ENCODE measurements at places on chromosomes 5 and 9.
A peak's percentile ranks its signal among the peaks of the same experiment; 100 is the strongest.

- no peak for DNase-seq
Measured at GRCh38 chr9:125536776-125537175, 170.2 kb downstream of the MAPKAP1 start.

- DNase-seq = no peak
Measured at GRCh38 chr9:109449036-109449798, 48.9 kb downstream of the PTPN3 start.

DNA sequence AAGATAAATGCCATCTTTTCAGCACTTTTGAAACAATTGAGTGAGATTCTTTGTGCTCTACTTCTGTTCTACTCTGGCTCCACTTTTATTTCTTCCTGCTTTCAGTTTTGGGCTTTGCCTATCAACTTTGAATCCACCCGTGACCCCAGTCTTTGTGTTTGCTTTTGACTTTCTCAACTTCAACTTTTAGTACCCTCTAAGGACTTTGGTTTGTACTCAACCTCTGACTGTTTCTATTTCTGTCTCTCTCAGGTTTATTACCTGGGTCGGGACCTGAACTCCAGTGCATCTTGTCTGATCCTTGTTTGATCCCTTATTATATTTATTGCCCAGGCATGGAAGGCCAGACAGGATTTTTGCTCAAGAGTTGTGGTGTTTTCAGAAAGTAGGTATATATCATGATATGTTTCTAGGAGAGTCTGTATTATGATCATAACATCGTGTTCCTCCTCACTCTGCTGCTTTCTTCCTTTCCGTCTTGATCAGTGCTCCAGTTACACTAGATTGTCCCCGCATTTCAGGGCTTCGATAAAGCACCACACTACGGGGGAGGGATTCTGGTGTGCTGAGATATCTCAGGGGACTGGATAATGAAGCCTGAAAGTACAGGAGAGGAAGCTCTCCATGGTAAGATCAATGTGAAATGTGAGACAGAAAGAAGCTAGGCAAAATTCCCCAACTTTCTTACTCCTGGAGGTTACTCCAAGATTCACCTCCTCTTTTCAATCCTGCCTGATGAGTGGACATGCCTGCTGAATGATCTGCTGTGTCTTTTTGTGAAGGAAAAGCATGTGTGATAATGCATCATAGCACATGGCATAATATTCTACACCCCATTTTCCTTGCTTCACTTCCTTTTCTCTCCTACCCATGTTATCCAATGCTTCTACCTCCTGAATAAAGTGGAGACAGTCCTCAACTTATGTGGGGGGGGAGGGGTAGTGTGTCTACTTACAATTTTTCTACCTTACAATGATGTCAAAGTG lies 155.5 kb upstream of the GRIN3A start:
- DNase-seq = no peak

DNA sequence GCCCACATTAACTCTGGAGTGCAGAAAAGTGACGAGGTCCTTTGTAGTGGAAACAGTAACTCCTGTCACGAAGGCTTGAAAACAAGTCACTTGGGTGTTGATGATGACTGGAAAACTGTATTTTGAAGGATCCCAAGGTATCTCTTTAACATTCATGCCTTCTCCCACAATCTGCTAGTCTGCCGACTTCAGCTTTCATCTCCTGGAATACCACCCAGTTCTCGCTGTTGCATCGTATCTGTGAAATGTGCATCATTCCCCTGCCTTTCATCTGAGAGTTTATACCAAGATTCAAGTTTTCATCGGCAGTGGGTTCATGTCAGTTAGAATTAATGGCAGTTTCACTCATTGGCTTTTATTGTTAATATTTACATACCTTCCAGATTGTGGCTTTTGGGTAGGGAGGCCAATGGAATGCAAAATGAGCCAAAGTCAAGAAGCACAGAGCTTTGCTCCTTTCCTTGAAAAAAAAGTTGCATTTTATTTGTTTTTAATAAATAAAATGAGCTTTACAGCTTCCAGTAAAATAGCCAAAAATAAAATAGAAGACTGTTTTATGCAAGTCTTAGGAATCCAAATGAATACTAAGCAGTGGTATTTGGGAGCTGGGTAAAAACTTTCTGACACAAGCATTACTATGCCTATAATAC lies 575.2 kb upstream of the WWC1 start:
- no peak for DNase-seq

DNA sequence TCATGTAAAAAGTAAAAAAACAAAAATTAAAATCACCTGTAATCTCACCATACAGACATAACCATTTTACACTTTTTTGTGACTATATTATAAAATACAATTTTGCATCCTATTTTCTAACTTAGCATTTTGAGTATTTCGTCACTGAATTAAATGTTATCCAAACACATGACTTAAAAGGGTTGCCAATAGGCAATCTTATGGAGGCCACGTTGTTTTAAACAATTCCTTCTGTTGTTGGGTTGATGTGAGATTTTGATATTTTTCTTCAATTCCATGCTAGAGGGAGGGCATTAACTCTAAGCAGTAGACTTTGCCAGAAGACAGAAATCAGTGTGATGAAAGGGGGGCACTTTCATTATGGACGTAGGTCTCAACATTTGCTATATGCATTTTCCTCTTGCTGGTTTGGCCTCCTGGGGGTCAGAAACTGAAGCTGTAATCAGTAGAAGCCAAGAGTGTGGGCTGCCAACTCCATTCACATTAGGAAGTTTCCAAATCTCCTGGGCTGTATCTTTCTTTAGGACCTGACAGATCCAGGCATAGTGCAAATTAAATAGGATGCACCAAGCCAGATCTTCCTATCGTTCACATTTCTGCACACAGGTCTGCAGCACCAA lies 614.2 kb upstream of the CLINT1 start:
- DNase-seq = no peak

DNA sequence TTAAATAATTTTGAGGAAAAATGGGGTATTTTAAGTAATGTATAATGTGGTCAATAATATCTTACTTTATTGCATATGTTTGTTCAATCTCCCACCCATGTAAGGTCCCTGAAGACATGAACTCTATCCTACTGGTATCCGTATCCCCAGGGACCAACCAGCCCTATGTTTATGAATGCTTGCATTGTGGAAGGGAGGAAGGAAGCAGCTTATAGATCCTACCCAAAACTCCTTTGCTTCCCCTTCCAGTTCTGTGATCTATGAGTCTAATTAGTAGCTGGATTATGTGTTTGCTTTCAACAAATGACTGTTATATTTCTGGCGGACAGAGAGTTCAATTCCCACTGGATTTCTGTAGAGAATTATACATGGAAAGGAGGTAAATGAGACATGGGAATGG lies 45.6 kb downstream of the CNTRL start:
- no peak for DNase-seq

GRCh38 chr9:135067096-135067710 lies 20.3 kb upstream of the OLFM1 start:
- no peak for DNase-seq

GRCh38 chr5:168995024-168995423 lies 305.9 kb downstream of the SLIT3 start:
- no peak for DNase-seq

DNA sequence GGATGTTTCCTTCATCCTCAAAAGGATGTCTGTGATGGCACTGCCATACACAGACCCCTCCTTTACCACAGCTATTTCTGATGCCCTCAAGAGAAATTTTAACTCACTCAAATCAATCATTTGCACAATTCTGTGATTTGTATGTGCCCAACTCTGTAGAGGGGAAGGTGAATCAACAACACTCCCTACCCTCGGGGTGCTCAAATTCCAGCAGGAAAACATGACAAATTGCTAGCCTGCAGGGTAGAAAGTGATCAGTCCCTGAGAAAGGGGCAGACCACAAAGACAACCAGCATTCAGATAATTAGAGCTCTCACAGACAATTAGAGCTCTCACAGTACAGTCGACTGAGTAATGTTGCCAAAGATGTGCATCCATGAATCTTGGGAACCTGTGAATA lies 45.3 kb upstream of the FOXE1 start:
- no peak for DNase-seq

GRCh38 chr5:52909192-52909591 lies 80.0 kb upstream of the ITGA2 start:
- no peak for DNase-seq

DNA sequence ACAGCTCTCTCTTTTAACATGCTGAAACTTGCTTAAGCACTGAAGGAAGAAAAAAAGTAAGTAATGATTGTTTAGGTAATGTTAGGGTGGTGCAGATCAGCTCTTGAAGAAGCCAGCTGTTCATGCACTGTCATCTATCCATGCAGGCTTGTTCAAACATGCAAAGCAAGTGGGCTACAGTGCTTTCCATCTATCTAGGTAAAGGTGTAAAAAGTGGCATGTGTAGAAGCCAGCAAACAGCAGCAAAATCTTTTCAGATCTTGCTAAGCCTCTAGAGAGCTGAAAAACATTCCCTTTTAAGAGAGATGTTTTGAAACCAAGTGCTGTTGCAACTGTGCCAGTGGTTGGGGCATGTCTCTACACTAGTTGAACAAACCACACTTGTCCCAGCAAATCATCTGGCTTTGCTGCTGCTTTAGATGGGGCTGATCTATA lies 214.4 kb downstream of the EFNA5 start:
- no peak for DNase-seq

DNA sequence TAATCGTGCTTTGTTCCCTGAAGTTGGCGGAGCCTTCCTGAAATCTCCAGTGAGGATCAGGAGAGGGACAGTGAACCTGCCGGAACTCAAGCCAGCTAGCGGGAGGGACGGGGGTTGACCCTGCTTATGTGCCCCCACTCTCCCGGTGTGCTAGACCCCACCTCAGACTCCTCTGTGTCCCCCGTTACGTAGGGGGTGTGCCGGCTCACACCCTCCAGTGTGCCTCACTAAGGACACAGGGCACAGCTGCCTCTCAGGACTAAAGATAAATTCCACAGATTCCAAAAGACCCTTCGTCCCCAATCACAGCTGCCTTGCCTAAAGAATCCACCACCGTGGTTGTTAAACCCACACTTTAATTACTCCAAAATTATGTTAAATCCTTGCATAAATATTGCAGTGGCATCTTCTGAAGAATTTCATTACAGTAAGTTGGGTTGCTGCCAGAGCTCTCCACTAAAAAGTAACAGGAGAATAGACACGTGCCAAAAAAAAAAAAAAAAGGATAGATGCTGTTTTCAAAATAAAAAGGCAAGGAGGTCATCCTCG lies 73.7 kb downstream of the GTF3C4 start:
- no peak for DNase-seq

GRCh38 chr5:142132916-142133315 lies 24.3 kb downstream of the NDFIP1 start:
- no peak for DNase-seq

GRCh38 chr9:110672873-110673510 lies 4.4 kb downstream of the MUSK start:
- no peak for DNase-seq

GRCh38 chr9:127635201-127635735 lies 23.2 kb downstream of the STXBP1 start:
- no peak for DNase-seq

GRCh38 chr5:21049901-21050300 lies 1061.9 kb upstream of the CDH18 start:
- no peak for DNase-seq

GRCh38 chr5:167592114-167592513 lies 699.3 kb upstream of the WWC1 start:
- no peak for DNase-seq

DNA sequence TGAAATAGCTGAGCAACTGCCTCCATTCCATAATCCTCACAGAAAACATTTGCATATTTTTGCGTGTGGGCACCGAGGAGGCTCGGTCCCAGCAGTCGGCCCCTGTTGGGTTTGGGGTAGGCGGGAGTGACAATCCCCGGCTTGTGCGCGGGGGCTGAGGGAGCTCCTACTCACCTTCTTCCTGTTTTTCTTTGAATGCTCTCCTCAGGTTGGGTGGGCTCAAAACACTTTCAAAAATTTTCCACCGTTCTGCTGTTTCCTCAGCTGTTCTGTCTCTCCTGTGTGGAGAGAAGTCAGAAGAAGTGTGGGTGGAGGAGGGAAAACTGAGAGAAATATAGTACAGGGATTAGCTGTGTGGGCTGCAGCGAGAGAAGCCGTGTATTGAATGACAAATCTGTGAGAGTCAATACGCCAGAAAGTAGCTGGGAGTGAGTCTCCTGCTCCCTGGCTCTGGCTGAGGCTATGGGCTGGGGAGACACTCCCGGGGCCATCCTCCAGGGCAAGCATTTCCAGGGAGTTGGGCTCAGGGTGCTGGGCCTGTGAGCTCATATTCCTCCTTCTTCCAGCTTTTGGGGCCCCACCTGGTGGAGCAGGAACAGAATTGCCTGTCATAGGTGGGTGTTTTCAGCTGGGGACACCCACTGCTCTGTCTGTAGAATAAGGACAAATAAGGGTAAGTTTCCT lies 84.7 kb downstream of the CMYA5 start:
- no peak for DNase-seq

GRCh38 chr9:98805506-98806272 lies 1.8 kb upstream of the GALNT12 start:
- DNase-seq = no peak

DNA sequence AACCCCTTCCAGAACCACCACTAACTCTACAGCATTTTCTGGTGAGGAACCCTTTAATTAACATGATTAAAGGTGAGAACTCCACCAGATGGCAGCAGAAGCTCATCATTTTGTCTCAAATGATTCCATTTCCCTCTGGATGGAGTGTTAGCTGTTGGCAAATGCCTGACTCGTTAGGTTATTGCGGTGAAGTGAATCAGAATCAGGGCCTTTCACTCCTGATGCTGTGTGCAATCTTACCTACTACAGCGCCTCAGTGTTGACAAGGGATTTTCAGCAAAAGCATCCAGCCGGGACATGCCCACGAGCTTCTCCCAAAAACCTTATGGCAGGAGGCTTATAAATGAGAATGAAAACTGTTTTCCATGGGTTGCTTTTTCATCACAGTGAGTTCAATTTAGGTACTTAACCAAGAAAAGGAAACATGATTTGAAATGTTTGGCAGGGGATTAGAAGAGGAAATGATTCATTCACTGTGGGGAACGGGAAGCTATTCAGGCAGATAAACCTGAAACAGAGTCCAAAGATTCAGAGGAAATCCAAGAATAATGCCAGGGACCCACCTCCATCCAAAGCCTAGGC lies 48.0 kb upstream of the CAST start:
- DNase-seq = peak; percentile 20

GRCh38 chr9:35338561-35339274 lies 151.2 kb upstream of the RUSC2 start:
- DNase-seq = no peak

- DNase-seq = no peak
Measured at GRCh38 chr5:29412979-29413378, 1780.5 kb upstream of the CDH6 start.

GRCh38 chr5:145806923-145807322 lies 28.2 kb downstream of the PRELID2 start:
- no peak for DNase-seq

GRCh38 chr5:106691701-106692100 lies 979.0 kb downstream of the EFNA5 start:
- no peak for DNase-seq
